AG04449 (cell line): ENCODE measurements at places on chromosomes 4 and X.

- DNase-seq: no peak
These were observed 193.5 kb downstream of the CFAP299 start for GRCh38 chr4:80529026-80529425.

GRCh38 chrX:140521393-140521792 lies 16.5 kb upstream of the SOX3 start:
- no peak for DNase-seq

- DNase-seq: no peak
These were observed 205.2 kb downstream of the GALNTL6 start for GRCh38 chr4:172018358-172018757.

DNA sequence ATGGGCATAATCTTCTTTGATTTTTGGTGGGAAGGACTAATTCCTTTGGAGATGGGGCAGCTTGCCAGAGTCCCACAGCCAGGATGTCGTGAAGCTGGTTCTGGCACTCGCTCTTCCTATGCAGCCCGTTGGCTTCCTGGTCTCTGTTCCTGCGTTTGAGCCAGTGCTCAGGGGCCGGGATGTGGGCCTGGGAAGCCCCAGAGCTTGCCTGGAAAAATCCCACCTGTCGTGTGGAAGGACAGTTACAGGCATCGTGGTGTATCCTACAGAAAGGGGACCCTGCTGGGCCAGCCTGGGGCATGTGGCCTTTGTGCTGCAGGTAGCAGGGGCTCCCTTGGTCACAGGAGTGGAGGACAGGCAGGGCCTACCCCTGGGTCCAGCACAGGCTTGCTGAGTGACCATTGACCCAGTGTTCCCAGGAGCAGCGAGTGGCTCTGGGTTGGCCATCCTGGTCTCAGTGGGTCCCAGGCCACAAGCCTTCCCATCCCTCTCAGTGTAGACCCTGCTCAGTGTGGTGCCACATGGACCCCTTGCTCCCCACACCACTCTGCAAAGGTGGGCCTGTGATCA lies 50.2 kb downstream of the ADRA2C start:
- DNase-seq: no peak

- DNase-seq: no peak
These were observed 925.6 kb downstream of the SH3BGRL start for GRCh38 chrX:82127228-82128123.
